ENCODE measurements at places on chromosomes 4 and X. TPM values are rescaled to one million over a fixed set of nuclear protein-coding genes. Genes with fewer than 3 reads are reported as not detected.

- DNase-seq: peak; percentile 64
Observed at GRCh38 chr4:41887821-41888686, 47.2 kb upstream of the TMEM33 start.

DNA sequence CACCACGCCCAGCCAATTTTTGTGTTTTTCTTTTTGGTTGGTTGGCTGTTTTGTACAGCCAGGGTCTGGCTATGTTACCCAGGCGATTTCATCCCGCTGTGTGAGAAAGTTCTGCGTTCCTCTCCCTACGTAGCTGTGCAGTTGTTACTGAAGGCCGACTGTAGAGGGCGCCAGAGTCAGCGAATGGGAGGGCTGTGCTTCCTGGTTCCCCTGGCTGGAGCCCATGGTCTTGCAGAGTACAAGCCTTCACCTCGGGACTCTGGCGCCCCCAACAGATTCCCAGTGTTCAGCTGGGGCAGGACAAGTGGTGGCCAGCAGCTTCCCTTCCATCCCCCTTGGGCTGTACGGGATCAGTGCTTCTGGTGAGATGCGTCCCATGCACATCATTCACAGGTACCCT lies 5.6 kb upstream of the CT45A1 start:
- no peak for DNase-seq

DNA sequence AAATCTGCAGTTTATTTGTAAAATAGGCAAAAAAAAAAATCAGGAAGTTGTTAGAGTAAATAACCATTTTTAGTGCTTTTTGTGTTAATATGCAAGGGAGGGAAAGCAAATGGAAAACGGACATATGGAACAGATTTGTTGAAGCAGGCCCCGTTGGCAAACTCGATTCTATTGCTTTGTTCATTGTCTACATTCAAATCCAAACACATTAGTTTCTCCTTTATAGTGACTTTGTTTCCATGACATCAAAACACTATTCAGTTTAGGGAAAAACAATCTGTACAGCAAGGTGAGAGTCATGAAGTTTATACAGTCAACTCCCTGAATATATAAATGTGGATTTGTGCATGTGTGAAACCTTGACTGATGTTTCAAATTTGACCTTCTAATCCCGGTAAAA lies 142.2 kb downstream of the FAM47A start:
- no peak for DNase-seq

DNA sequence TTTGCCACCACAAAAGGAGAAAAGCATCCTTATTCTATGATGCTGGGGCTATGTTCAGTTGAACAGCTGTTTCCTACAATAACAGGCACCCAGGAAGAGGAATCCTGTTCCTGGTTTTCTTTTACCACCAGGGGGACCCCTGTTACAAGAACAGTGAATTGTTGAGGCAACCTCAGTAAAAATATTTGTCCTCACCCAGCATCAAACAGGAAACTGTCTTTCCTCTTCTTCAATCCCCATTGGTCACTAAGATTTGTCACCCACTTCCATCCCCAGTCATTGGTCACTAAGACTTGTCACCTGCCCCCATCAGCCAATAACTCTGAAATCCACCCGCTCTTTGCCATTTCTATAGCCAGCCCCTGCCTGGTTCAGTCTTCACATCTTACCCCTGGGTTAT lies 143.5 kb upstream of the GALNT7 start:
- peak; percentile 77 for DNase-seq

DNA sequence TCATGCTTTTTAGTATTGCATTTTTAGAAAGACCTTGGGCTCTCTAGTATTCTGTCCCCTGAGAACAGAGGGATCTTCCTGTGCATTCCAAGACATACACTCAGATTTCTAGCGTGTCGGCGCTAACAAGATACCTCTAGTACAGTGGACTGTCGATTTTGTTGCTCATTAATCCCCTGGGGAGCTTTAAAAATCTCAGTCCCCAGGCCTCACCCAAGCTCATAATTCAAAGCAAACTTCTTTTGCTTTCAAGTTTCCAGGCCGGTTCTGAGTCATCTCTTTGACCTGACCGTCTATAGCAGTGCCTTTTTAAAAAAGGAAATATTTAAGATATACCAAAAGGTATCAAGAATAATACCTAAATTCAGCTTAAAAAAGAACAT lies 137.0 kb downstream of the AMMECR1 start:
- DNase-seq: peak; percentile 36

DNA sequence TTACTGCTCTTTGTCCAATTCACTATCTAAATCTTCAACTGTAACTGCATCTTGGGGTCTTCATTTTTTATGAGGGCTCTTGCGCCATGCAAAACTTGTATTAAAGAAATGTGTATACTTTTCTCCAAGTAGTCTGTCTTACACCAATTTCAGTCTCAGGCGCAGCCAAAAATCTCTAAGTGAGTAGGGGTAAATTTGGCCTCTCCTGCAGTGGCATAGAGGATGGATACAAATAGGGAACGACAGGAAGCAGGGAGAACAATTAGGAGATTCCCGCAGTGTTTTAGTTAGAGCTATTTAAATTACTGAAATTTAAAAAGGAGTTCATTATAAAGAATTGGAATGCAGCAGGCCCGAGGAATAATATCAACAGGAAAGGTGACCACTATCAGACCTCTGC lies 30.2 kb downstream of the DMP1 start:
- no peak for DNase-seq

GRCh38 chrX:57675320-57675719 lies 4.7 kb downstream of the NLRP2B start:
- DNase-seq: no peak

- no peak for DNase-seq
Observed at GRCh38 chr4:96145601-96146000, 305.7 kb downstream of the PDHA2 start.

DNA sequence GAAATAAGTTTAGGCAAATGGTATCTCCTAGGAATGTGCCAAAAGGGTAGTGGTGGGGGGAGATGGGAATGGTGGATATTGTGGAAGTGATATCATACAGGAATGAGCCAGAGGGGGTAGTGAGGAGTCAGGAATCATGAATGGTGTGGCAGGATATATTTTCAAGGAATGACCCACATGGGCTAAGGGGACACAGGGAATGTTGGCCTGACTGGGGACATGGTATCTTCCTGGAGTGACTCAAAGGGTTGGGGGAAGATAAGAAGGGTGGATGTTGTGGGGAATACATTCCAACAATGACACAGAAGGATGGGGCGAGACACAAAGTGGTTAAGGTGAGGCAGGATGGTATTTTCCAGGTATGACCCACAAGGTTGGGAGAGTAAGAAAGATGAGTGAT lies 60.6 kb downstream of the MAOA start:
- DNase-seq: no peak

DNA sequence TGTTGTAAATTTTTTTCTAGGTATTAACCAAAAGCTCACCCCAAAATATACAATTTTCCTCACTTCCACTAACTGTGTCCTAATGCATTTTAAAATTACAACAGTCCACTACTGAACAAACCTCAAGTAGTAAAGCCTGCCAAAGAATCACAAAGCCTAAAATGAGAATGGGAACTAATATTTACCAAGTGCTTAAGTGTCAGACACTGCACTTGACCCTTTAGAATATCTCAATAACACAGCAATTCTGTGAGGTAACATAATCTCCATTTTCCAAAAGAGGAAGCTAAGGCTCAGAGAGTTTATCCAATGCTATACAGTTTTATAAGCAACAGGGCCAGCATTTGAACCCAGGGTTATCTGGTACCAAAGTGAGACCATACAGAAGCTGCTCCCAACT lies 4.9 kb downstream of the SLC9A7 start:
- DNase-seq: no peak

DNA sequence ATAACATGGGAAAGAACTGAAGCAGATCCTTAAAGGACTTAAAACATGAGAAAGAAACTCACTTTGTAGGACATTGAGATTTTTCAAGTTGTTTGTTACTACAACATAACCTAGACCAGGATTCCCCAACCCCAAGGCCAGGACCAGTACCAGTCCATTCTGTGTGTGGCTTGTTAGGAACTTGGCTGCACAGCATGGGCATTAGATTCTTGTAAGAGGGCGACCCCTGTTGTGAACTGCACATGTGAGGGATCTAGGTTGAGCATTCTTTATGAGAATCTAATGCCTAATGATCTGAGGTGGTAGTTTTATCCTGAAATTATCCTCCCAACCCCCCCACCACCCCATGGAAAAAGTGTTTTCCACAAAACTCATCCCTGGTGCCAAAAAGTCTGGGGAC lies 566.1 kb downstream of the KCTD8 start:
- no peak for DNase-seq

GRCh38 chrX:50971395-50971794 lies 60.9 kb downstream of the BMP15 start:
- no peak for DNase-seq

DNA sequence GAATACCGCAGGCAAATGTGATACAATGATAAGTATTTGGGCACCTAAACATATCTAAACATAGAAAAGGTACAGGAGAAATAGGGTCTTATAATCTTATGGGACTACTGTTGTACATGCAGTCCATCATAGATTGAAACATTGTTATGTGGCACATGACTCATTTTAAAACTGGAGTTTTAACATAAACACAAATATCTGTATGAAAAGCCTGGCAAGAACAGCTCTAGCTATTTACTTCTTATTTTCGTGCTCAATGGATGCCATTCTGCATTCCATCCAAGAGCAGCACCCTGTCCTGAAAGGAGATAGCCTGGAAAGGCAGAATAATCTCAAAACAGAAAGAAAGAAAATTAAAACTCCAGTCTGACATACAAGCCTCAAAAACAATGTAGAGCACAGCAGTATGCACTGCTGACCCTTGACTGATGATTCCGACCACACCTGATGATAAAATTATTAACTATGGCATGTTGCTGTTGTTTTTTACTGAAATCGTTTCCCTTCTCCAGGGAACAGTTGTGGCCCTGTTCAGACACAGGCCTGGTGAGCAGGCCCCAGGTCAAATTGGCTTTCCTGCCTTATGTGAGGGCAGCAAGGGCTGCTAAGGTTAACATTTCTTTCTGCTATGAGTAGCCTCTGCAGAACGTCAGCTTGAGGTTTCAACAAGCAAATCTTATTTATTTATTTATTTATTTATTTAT lies 152.7 kb downstream of the APBB2 start:
- DNase-seq: peak; percentile 52

Gene AR
- 4.7 TPM for total RNA-seq

Gene ATP8A1
- 0.83 TPM for total RNA-seq

Gene FDCSP
- not detected for total RNA-seq

Gene AREG
- 0.18 TPM for total RNA-seq

Gene TCP11X1
- total RNA-seq: not detected

Gene FGF13
- total RNA-seq: 0.18 TPM

Gene HOPX
- total RNA-seq: 1.3 TPM

Gene BRS3
- total RNA-seq: not detected

Gene UGT8
- not detected for total RNA-seq

Gene RASL11B
- total RNA-seq: 0.28 TPM
